Activated CD4-positive, alpha-beta T cell treated with anti-CD3 and anti-CD28 coated beads, Interleukin-2, amount 50 U/mL, for 16 hours (primary cell): ENCODE measurements at places on chromosomes 4 and X.

DNA sequence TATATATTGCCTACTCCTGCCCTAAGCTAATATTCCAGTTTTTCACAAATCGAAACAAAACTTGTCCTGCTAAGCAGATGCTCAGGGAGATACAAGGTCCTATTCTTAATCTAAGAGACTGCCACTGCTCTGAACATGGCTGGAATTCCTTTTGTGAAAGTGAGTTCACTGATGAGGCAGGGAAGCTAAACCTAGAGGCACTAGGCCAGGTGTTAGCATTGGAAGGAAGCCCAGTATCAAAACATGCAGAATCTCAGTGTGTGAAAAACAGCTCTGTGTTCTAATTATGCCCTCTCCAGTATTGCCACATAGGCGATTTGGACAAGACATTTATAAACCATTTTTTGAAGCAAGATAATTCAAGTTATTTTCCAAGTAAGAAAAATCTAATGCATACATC lies 47.6 kb downstream of the ABCG2 start:
- DNase-seq, result no peak

- DNase-seq, result no peak
Observed at GRCh38 chrX:97843200-97843811, 959.6 kb downstream of the RPA4 start.

DNA sequence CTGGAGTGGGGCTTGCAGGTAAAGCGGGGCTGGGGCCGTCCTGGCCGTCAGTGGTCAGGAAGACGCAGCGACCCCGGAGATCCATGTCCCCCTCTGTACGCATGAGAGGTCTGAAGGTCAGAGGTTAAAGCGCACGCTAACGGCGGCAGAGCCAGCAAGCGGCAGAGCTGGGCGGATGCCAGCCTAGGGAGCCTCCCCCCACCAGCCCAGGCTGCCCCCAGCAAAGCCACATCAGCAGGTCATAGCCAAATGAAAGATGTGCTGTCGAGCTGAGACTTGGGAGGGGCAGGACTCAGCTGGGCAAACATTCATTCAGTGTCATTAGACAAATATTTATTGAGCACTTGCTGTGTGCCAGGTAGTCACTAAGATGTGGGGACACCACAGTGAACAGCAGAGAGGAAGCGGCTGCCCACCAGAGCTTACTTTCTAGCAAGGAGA lies 593 bp upstream of the JAKMIP1 start:
- peak; percentile 35 for DNase-seq

DNA sequence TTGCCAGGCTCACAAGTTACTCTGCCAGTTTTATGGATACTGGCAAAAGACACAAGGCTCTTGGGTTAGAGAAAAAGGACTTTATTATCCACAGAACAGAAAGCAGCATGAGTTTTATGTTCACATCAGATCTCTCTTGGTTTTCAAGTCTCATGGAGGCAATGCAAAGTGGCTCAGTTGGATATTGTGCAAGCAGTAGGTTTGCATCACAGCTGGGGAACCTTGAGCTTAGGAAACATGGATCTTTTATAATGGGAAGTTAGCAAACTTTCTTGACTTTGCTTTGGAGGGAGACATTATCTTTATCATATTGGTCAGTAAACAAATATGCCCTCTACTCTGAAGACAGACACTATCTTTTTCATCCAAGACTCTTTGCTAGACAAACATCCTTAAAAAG lies 109.2 kb upstream of the GRPR start:
- DNase-seq, result no peak

DNA sequence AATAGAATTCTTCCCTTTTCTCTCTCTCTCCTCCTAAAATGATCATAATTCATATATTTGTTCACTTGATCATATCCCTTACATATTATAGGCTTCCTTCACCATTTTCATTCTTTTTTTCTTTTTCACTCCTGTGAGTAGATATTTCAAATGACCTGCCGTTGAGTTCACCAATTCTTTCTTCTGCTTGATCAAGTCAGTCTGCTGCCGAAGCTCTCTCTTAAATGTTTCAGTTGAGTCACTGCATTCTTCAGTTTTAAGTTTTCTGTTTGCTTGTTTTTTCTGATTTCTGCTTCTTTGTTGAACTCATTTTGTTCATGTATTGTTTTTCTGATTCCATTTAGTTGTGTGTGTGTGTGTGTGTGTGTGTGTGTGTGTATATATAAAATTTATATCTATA lies 354.3 kb downstream of the GPAT3 start:
- no peak for DNase-seq

DNA sequence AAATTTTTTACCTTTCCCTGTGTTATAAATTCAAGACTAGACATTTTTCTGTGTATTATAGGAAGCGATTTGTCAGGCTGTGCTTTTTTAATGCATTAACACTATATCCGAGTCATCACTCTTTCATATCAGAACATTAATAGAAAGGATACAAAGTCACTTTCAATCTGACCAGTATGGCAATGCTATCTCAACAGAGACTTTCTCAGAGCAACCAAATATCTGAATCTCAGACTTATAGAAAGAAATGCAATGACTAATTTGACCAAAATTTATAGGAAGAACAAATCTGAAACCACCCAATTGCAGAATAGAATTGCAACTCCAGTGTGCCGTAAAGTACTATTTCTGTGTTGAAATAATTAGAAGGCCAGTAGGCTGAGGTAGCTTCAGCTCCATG lies 473 bp upstream of the TKTL2 start:
- DNase-seq, result peak; percentile 9

DNA sequence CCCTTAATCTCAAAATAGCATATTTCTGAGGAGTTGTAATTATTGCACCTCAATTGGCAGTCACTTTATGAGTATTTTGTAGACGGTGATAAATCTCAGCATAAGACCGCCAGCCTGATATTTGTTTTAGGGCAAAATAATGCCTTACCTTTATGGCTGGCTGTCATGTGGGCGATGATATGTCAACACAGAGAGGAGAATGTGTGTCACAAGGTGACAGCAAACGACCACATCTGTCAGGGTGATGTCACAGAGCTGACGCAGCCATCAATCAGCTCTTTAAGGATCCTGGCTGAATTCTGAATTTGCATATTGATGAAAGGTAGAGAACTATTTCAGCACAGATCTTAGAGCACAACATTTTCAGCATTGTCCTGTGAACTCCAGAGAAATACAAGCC lies 209.7 kb downstream of the CEP135 start:
- no peak for DNase-seq

GRCh38 chrX:143095816-143096215 lies 70.1 kb downstream of the SPANXN4 start:
- no peak for DNase-seq

DNA sequence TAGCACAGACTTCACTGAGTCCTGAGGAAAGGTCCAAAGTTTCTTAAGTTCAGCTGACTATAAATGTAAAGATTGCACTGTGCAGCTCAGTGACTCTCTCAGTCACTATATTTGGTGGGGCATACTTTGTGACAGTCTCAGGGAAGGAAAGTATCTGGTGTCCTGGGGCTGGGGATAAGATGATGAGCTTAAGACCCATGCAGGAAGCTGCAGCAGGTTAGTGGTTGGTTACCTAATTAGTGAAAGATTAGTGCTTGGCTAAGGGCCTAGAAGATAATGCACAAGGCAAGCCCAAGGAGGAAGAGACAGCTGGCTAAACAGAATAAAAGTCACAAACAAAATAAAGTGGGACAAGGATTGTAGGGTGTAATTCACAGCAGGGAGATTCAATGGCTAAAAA lies 25.4 kb upstream of the SLITRK4 start:
- DNase-seq, result no peak

- DNase-seq, result no peak
Observed at GRCh38 chr4:21034728-21035127, 334.5 kb downstream of the PACRGL start.

DNA sequence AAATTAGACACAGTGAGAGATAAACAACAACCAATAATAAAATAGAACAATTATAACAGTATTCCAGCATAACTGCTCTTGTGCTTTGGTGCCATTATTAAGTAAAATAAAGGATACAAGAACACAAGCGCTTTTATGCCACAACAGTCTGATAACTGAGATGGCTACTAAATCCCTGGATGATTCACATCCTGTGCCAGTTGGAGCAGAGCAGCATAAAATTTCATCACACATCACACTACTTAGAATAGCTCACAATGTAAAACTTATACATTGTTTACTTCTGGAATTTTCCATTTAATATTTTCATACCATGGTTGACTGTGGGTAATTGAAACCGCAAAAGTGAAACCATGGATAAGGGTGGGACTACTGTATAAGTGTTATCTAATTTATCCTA lies 399.9 kb upstream of the CNKSR2 start:
- DNase-seq, result no peak

- no peak for DNase-seq
Observed at GRCh38 chr4:99506781-99507180, 4.0 kb upstream of the C4orf17 start.

DNA sequence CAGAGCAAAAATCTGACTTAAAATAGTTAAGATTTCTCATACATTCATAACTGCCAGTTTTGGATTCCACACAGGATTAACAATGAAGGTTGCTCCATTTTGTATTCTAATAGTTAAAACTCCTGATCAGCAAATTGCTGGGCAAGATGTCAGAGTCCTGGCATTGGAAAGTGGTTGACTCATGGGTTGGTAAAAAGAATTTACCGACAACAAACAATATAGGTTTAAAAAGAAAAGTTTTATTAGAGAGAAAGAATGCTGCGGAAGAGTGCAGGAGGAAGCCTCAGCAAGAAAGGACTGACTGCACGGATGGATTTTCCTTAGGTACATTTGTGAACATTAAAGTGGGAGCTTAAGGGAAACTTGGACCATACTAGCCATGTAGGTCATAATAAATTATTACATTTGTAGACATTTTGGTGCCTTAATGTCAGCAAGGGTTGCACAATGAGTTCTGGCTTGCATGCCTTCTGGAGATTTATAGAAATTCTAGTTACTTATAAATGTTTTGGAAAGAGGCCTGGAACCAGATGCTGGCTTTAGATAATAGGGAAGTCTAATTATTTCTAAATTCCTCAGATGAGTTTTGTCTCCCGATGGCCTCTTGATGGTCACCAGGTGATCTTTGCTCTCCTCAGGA lies 25.4 kb upstream of the IL2 start:
- DNase-seq, result no peak

GRCh38 chrX:136198678-136199243 lies 51.4 kb downstream of the FHL1 start:
- DNase-seq, result no peak

DNA sequence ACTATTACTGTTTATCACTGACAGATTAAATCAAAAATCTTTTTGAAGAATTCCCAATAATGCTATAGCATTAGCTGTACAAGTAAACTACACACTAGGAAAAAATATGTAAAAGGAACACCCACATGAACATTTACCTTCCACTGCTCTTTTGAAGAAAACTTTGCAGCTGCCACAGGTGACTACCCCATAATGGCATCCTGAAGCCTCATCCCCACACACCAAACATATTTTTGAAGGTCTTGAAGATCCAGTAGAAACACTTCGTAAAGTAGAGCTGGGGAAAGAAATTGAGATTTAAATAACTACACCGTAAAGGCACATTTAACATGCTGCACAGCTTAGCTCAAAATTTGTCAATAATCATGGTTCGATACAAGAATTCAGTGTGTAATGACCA lies 182.4 kb downstream of the NR3C2 start:
- DNase-seq, result no peak

- no peak for DNase-seq
Observed at GRCh38 chrX:40165206-40165605, 67.4 kb upstream of the BCOR start.

GRCh38 chr4:848307-848691 lies 22.4 kb upstream of the CPLX1 start:
- no peak for DNase-seq

GRCh38 chr4:44760142-44760898 lies 34.0 kb upstream of the GNPDA2 start:
- DNase-seq, result peak; percentile 29

- peak; percentile 77 for DNase-seq
Observed at GRCh38 chrX:11792461-11793421, 34.7 kb downstream of the MSL3 start.

- DNase-seq, result no peak
Observed at GRCh38 chrX:53236025-53236679, 11.1 kb upstream of the KDM5C start.

- no peak for DNase-seq
Observed at GRCh38 chrX:46777971-46778810, 19.3 kb upstream of the SLC9A7 start.

GRCh38 chrX:37905436-37906147 lies 58.2 kb upstream of the DYNLT3 start:
- no peak for DNase-seq

GRCh38 chrX:78383594-78383993 lies 56.2 kb upstream of the CYSLTR1 start:
- no peak for DNase-seq

- DNase-seq, result no peak
Observed at GRCh38 chr4:52059372-52059771, 8.3 kb downstream of the SPATA18 start.

GRCh38 chrX:37817176-37817575 lies 30.2 kb downstream of the DYNLT3 start:
- DNase-seq, result no peak
